ENCODE measurements at places on chromosomes 1 and 21. TPM values are rescaled to one million over a fixed set of nuclear protein-coding genes. Genes with fewer than 3 reads are reported as not detected.

- no peak overlapping the region for H3K27ac ChIP-seq
- no peak for DNase-seq
- no peaks in the 10 kb centered on the region for H3K27me3 ChIP-seq
These were observed 1537.1 kb downstream of the PLA2G4A start for GRCh38 chr1:188365874-188366273.

Gene ZNF697
- 9.5 TPM for total RNA-seq

Gene RBM34
- 54.0 TPM for total RNA-seq

GRCh38 chr1:9655836-9656235 is 4.3 kb downstream of the PIK3CD start:
- no peak overlapping the region for H3K27ac ChIP-seq
- no peaks in the 10 kb centered on the region for H3K4me1 ChIP-seq
- no peak for DNase-seq
- no peaks in the 10 kb centered on the region for H3K36me3 ChIP-seq

Gene VSIG8
- 0.16 TPM for total RNA-seq

DNA sequence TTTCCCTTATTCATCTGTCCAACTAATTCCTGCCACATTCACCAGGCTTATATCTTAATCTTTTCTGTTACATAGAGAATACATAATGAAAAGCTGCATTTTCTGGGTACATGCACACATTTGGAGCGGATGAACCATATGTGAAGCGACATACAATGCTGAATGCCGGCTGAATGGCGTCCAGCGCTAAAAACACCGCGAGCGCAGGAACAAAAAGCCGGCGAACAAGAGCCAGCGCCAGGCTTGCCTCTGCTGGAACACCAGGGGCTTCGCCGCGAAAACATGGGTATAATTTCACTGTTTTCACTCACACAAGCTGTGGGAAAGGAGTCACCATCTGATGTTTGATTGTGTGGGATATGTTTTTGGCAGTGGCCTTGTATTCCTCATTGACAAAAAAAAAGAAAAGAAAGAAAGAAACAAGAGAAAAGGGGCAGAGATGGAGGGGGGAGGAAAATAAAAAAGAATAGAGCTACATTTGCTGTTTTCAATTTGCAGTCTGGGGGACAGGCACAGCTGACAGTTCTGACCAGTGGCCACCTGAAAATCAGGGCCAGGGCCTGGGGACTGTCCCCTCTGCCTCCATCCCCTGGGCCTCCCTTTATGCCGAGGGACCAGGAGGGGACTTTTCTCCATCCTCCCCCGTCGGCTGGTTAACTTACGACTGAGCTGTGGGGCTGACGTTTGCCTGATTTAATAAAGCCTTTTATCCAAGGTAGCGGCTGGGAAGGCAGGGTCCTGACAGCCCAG is 70.2 kb upstream of the OLIG2 start:
- H3K4me3 ChIP-seq, result no peak overlapping the region
- H3K27ac ChIP-seq, result no peak overlapping the region
- DNase-seq, result no peak
- H3K4me1 ChIP-seq, result no peaks in the 10 kb centered on the region
- no peaks in the 10 kb centered on the region for H3K27me3 ChIP-seq
- no peaks in the 10 kb centered on the region for H3K36me3 ChIP-seq

DNA sequence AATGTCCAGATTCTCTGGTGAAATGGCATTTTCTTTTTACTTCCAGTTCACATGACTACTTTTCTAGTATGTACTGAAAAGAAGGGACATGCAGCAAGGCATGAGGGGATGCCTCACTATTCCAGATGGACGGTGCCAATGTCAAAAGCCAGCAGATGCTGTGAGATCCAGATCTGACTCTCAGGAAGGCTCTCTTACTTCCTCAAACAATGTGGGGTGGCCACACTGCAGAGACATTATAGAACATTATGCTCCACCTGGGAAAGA is 17.7 kb downstream of the CRYZ start:
- H3K27ac ChIP-seq, result no peak overlapping the region
- no peaks in the 10 kb centered on the region for H3K27me3 ChIP-seq
- no peak for DNase-seq
- no peaks in the 10 kb centered on the region for H3K4me1 ChIP-seq
- no peak overlapping the region for H3K4me3 ChIP-seq
- peaks cover 6% of the 10 kb centered on the region for H3K36me3 ChIP-seq

Gene SLC22A15
- total RNA-seq, result 5.6 TPM

DNA sequence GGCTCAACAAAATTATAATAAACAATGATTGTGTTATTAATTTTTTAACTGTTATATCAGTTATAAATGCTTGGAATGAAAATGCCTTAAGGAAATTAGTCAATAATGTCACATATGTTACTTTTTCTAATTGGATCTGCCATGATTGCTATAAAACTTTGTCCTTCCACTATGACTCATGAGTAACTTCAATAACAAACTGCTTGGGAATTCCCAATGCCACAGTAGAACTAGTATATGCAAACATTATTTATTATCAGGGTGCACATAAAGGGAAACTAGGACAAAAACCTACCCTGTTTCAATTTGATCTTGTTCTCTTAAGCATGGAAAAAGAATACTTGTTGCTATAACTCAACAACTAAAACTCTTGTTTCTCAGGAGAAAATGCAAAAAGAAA is 59.1 kb upstream of the PDC start:
- H3K27me3 ChIP-seq, result no peaks in the 10 kb centered on the region
- no peaks in the 10 kb centered on the region for H3K4me1 ChIP-seq
- no peak for DNase-seq
- no peak overlapping the region for H3K4me3 ChIP-seq

DNA sequence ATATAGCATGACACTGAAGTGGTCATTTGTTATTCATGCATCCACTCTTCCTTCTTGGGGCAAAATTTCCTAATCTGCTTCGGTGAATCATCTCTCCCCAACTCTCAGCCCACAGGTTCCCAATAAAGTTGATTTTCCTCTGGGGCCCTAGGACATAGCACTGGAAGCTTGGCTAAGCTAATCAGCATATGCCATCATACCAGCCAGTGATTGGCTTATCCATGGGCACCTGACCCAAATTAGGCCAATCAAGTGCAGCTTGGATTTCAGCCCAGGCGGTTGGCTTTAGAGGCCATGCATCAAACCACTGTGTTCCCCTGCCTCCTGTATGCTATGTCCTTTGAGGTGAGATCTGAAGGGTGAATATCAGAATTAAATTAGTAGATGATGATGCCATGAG is 58.9 kb downstream of the C1orf94 start:
- H3K4me1 ChIP-seq, result no peaks in the 10 kb centered on the region
- no peak overlapping the region for H3K4me3 ChIP-seq
- H3K27ac ChIP-seq, result no peak overlapping the region
- no peaks in the 10 kb centered on the region for H3K27me3 ChIP-seq
- no peaks in the 10 kb centered on the region for H3K36me3 ChIP-seq
- no peak for DNase-seq

DNA sequence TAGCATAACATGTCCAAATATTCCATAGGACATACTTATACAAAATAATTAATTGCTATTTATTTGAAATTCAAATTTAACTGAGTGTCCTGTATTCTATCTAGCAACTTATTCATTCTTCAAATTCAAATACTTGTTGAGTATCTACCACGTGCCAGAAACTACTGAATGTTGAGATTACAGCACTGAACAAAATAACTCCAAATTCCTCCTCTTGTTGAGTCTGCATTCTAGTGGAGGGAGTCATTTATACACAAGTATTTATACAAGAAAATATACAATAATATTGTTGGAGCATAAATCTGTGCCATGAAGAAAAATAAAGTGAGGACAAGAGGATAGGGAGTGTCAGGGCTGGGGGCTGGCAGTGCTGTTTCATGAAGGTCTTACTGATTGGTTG is 43.7 kb upstream of the CDC42BPA start:
- no peak overlapping the region for H3K27ac ChIP-seq
- DNase-seq, result no peak
- H3K4me1 ChIP-seq, result no peaks in the 10 kb centered on the region
- no peaks in the 10 kb centered on the region for H3K36me3 ChIP-seq
- H3K4me3 ChIP-seq, result no peak overlapping the region

DNA sequence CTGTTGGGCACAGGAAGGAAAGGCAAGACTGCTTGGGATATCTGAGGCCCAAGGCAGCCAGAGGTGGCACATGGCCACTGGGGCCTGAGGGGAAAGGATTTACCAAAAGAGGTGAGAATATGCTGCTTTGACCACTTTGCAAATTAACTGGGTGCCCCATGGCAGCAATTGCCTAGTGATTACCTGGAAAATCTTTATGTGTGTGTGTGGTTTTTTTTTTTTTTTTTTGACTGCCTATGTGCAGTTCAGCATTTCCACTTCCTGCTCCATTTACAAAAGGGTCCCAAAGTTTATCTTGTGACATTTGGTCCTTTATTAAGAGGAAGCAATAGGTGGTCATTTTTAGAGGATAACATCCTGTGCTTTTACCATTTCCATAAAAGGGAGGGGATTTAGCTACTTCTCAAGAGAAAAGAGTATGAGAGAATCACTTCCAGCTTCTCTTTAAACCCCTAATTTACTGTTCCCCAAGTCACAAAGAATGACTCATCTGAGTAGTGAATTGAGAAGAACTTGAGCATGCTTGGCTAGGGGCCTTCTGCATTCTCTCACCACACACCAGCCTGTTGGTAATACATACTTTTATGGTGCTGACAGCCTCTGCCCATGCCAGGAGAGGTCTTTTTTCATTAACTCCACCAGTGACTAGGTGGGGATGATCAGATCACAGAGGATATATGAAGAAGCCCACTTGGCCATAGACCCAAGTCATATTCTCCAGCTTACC is 52.1 kb downstream of the SYDE2 start:
- no peaks in the 10 kb centered on the region for H3K27me3 ChIP-seq
- H3K36me3 ChIP-seq, result no peaks in the 10 kb centered on the region
- H3K4me3 ChIP-seq, result no peak overlapping the region
- no peaks in the 10 kb centered on the region for H3K4me1 ChIP-seq
- H3K27ac ChIP-seq, result no peak overlapping the region

Gene ACTN2
- not detected for total RNA-seq

Gene DENND2D
- 70.8 TPM for total RNA-seq

Gene ADAMTS4
- total RNA-seq, result 24.6 TPM

Gene TMEM200B
- 4.5 TPM for total RNA-seq

Gene AQP10
- total RNA-seq, result not detected

- no peak overlapping the region for H3K4me3 ChIP-seq
- no peaks in the 10 kb centered on the region for H3K36me3 ChIP-seq
- no peaks in the 10 kb centered on the region for H3K4me1 ChIP-seq
- H3K27me3 ChIP-seq, result no peaks in the 10 kb centered on the region
- no peak for DNase-seq
These were observed 14.3 kb downstream of the GPR137B start for GRCh38 chr1:236156512-236157208.

DNA sequence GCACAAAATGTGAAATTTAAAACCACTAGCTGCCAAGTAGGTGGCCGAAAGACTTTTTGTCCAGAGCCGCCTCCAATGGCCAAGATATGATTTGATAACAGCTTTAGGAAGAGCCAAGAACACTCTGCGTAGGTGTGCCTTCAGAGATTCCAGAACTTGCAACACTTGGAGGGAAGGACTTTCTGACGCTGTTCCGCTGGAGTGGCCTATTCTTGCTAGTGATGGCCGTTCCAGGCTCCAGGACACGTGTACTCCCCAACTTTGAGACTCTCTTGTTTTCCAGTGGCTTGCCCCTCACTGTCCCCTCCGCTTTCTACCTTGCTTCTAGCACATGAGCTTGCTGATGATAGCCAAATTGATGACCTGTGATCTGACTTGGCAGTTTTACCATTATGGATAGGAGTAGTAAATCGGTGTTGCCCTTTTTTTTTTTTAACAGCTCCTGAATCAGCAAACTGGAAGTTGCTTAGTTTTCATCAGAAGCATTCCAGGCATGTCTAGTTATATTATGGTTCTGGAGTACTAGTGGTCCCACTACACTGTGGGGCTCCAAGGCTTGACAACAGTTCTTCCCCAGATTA is 1.0 kb downstream of the PRDX6 start:
- peak overlapping the region; percentile 83 for H3K4me3 ChIP-seq
- no peaks in the 10 kb centered on the region for H3K27me3 ChIP-seq
- DNase-seq, result no peak
- H3K36me3 ChIP-seq, result no peaks in the 10 kb centered on the region
- H3K4me1 ChIP-seq, result peaks cover 13% of the 10 kb centered on the region

- peak overlapping the region; percentile 72 for H3K27ac ChIP-seq
- H3K36me3 ChIP-seq, result no peaks in the 10 kb centered on the region
- no peaks in the 10 kb centered on the region for H3K27me3 ChIP-seq
- no peaks in the 10 kb centered on the region for H3K4me1 ChIP-seq
These were observed 45.1 kb downstream of the GRIK3 start for GRCh38 chr1:36989241-36989640.

DNA sequence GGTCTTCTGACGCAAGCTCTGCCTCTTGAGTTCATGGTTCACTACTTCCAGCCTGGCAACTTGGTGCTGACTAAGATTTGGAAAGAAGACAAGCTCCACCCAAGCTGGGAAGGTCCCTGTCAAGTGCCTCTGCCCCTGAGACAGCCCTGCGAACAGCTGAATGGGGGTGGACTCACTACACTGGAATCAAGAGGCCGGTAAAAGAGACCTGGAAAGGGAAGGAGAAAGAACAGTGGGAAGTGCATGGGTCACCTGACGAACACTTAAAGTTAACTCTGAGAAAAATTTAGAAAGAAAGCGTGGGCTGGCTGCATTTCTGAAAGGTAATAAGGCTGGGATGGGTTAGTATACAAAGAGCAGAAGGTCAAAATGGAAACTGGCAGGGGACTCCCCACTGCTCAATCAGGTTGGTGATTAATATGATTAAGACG is 26.1 kb upstream of the ZNF496 start:
- no peak for DNase-seq
- no peaks in the 10 kb centered on the region for H3K4me1 ChIP-seq
- no peaks in the 10 kb centered on the region for H3K36me3 ChIP-seq
- H3K27ac ChIP-seq, result peak overlapping the region; percentile 61
- no peak overlapping the region for H3K4me3 ChIP-seq
- no peaks in the 10 kb centered on the region for H3K27me3 ChIP-seq

- H3K36me3 ChIP-seq, result no peaks in the 10 kb centered on the region
- H3K4me1 ChIP-seq, result no peaks in the 10 kb centered on the region
- H3K4me3 ChIP-seq, result no peak overlapping the region
- H3K27ac ChIP-seq, result no peak overlapping the region
- no peaks in the 10 kb centered on the region for H3K27me3 ChIP-seq
These were observed 26.6 kb downstream of the S100A10 start for GRCh38 chr1:151967091-151967490.

Gene KRTAP19-5
- not detected for total RNA-seq

GRCh38 chr1:211680752-211681327 is 5.4 kb upstream of the NEK2 start:
- no peak for DNase-seq
- no peaks in the 10 kb centered on the region for H3K4me1 ChIP-seq
- H3K36me3 ChIP-seq, result no peaks in the 10 kb centered on the region
- no peak overlapping the region for H3K4me3 ChIP-seq
- no peak overlapping the region for H3K27ac ChIP-seq

DNA sequence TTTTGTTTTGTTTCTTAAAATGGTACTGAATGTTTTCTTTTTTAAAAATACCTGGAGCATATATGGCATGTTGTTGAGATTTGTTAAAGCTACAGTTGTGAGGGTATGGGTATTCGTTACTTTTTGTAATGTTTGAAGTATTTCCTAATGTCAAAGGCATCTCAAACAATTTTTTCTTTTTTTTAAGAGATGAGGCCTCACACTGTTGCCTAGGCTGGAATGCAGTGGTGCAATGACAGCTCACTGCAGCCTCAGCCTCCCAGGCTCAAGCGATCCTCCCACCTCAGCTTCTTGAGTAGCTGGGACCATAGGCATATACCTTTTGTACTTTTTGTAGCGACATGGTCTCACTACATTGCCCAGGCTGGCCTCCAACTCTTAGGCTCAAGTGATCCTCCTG is 16.1 kb downstream of the CLCN6 start:
- no peak overlapping the region for H3K27ac ChIP-seq
- no peaks in the 10 kb centered on the region for H3K27me3 ChIP-seq
- DNase-seq, result peak; percentile 31
- H3K36me3 ChIP-seq, result no peaks in the 10 kb centered on the region
- no peak overlapping the region for H3K4me3 ChIP-seq

Gene ENAH
- total RNA-seq, result 36.2 TPM
